Neural crest cell (in vitro differentiated cells): ENCODE measurements at places on chromosomes 7 and 10. TPM values are rescaled to one million over a fixed set of nuclear protein-coding genes. Genes with fewer than 3 reads are reported as not detected.

CRTAC1 gene
- 0.82 and 1.1 TPM in 2 replicates for total RNA-seq

CHN2 gene
- 15.4 and 15.9 TPM in 2 replicates for total RNA-seq

MOGAT3 gene
- total RNA-seq: not detected in 2 replicates

FLNC gene
- total RNA-seq: 5.3 and 5.6 TPM in 2 replicates

PLXDC2 gene
- 4.0 and 4.1 TPM in 2 replicates for total RNA-seq

LRRC4 gene
- total RNA-seq: 67.5 and 67.6 TPM in 2 replicates

PTPN12 gene
- 88.2 and 91.1 TPM in 2 replicates for total RNA-seq

KNDC1 gene
- 4.0 and 5.5 TPM in 2 replicates for total RNA-seq

KDM7A gene
- total RNA-seq: 4.9 and 5.2 TPM in 2 replicates

GPR37 gene
- total RNA-seq: 4.9 and 6.0 TPM in 2 replicates

AKR1C4 gene
- not detected in 2 replicates for total RNA-seq

NFKB2 gene
- total RNA-seq: 22.9 and 26.1 TPM in 2 replicates

NDUFA5 gene
- 62.6 and 62.7 TPM in 2 replicates for total RNA-seq

FBXO24 gene
- total RNA-seq: 0.50 and 0.61 TPM in 2 replicates

FANK1 gene
- total RNA-seq: 2.4 and 5.0 TPM in 2 replicates

MALRD1 gene
- 0.73 and 0.84 TPM in 2 replicates for total RNA-seq

CFAP58 gene
- 0.44 and 0.45 TPM in 2 replicates for total RNA-seq

SLC16A12 gene
- total RNA-seq: not detected in 2 replicates

OR6B1 gene
- total RNA-seq: not detected in 2 replicates

ARHGEF35 gene
- total RNA-seq: 0.89 and 1.2 TPM in 2 replicates

GOLGA7B gene
- 0.30 and 0.36 TPM in 2 replicates for total RNA-seq

TCAF2 gene
- 0.09 and 0.11 TPM in 2 replicates for total RNA-seq

NUDT5 gene
- 88.2 and 90.1 TPM in 2 replicates for total RNA-seq
